Right kidney (tissue), 9 donors: ENCODE measurements at places on chromosomes 1 and 21.

DNA sequence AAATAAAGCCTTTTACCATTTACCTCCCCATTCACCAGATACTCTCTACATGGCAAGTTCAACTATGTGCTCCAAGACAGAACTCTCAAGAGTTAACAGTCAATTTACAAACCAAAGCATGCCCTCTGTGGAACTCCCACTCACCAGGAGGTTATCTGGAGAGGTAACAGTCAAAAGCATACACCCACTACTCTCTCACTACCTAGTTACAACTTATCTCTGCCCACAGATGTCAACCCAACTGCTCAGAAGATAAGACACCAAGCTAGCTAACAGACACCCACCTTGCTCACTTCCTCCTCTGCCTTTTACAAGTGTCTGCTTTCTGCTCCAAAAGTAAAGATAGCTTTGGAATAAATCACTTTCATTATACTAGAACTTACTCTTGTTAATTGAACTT is 131.0 kb downstream of the TRIM33 start:
- DNase-seq: no peak

DNA sequence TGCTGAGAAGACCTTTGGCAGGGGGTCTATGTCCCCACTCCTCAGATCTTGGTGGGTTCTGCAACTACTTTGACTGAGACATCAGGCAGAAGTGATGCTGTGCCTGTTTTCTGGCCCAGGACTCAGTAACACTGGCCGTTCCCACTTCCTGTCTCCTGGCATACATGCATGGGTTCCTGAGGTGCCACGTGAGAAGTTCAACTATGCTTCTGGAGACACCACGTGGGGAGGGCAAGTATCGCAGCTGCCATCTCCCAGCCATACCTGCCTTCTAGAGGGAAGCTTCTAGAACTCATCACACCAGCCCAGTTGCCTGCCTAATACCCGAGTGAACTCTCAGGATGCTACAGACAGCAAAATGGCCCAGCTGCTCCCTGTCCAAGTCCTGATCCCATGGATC is 65.8 kb downstream of the TRABD2B start:
- no peak for DNase-seq

DNA sequence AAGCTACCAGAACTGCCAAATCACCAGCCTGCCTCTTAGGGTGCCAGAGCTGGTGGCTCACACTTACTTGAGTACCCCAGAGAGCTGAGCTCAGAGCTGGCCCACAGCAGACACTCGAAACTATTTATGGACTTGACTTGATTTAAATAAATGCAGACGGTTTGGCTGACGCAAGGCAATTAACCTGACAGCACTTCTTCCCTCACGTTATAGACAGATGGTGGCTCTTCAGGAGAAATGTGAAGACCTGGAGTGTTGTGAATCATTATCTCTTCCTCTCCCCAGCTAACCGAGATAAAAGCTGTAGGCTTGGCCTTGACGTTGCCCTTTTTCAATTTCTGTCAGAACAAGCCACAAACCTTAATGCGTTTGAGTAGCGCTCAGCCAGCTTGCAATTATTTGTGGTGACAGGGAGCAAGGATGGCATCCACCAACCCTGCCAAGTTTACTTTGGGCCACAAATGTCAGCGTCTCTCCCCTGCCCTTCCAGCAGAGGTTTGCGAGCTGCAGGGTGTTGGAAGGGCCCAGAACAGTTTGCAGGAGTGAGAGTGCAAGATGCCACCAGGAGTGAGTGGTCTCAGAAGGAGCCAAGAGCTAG is 34.0 kb upstream of the BCAR3 start:
- DNase-seq: no peak

DNA sequence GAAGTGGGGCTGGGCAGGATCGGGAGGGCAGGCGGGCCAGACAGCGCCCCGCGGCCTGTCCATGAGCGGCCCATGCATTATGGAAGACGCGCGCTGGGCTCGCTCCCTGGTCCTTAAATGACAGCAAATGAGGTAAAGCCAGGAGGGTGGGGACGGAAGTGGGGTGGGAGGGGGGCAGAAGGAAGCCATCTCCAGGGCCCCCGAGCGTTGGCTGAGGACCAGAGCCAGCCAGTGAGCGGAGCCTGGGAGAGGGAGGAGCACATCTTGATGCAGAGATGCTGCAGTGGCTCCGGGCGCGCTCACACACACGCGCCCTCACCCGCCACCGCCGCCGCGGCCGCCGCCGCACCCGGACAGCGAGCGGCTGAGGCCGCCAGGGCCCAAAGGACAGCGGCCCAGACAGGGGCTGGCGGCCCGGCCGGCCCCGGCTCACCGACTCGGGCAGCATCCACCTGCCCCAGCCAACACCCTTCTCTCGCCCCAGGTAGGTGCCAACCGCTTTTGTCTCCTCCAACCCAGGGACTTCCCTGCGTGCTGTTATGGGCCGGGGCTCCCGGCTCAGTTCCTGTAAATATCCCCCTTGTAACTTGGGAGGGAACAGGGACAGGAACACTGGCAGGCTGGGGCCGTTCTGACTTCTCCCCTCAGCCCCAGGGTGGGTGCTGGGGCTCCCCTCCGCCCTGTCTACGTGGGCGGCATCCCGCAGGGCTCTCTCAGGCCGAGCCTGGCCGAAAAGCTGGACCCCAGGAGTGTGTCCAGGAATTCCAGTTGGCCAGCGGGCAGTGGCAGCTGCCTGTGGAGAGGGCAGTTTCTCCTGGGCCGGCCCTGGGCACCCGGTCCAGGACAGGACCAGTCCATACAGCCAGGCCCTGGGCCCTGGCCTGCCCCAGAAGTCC is at the start of gene CNTN2:
Gene CNTN2, plus strand, starts transcription at position 302 of the 896 bp plus-strand sequence. CDS start 9,974 bp downstream, outside the sequence.
- DNase-seq: no peak

DNA sequence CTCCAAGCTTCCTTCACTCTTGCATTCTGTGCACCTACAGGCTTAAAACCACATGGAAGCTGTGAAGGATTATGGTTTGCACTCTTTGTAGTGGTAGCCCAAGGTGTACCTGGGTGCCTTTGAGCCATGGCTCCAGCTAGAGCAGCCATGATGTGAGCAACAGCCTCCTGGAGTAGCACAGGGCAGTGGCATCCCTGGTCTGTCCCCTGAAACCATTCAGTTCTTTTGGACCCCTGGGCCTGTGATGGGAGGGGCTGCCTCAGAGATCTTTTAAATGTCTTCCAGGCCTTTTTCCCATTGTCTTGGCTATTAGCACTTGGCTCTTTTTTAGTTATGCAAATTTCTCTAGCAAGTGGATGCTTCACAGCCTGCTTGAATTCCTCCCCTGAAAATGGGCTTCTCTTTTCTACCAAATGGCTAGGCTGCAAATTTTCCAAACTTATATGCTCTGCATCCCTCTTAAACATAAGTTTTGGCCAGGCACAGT is 47.4 kb downstream of the CLCA4 start:
- DNase-seq: no peak

GRCh38 chr1:235549351-235550139 is 45.3 kb upstream of the B3GALNT2 start:
- no peak for DNase-seq

DNA sequence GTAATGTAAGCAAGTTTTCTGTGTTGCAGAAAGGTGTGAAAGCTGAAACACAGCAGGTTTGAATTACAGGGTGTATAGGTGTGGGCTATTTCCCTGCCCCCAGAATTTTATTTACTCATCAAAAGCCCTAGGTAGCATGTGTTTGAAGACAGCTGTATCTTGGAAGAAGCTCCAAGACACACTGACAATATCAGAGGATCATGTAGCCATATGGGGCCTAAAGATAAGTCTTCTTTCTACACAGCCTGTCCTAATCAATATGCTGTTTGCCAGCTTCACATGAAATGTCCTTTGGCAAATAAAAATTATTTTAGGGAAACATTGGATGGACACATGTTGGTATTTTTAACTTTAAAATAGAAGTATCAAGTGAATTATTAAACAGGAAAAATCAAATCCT is 17.5 kb upstream of the SUCO start:
- no peak for DNase-seq

- DNase-seq: no peak
Measured at GRCh38 chr21:32710069-32710784, 17.6 kb downstream of the SYNJ1 start.

- no peak for DNase-seq
Measured at GRCh38 chr1:27339213-27339612, 2.6 kb upstream of the SYTL1 start.

DNA sequence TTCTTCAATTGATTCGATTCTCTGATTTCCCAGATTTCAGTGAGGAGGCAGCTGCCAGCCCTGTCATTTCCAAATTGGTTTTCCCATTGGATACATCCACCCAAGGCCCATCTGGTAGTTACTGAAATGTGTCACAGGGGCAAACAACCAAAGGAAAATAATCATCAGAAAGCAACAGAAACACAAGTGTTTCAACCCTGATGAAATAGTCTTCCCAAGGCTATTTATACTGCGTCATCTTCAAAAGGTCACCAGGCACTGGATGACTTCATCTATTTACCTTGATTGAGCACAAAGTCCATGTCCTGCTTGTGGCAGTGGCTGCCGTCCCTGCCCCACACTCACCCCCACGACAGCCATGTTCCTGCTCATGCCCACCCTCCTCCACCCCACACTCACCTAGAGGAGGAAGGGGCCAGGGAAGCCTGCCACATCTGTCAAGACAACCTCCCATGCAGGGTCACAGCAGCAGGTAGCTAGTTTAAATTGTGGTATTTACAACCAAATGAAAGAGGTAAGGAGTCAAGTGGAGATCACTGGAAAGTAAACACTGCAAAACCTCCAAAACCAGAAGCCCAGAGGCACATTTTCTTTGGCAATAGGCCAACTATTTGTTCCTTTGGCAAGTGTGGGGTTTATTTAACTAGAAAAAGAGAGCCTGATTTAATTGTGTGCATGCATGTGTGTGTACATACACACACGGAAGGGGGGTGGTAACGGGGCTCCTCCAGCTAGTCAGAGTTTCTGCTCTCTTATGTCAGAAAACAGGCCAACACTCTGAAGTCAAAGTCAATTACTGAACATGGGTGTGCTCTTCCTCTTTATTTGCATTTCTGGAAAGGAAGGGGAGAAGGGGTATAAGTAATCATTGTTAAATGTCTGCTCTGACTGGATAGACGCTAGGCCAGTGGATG is 49.5 kb upstream of the RAB4A start:
- DNase-seq: no peak

DNA sequence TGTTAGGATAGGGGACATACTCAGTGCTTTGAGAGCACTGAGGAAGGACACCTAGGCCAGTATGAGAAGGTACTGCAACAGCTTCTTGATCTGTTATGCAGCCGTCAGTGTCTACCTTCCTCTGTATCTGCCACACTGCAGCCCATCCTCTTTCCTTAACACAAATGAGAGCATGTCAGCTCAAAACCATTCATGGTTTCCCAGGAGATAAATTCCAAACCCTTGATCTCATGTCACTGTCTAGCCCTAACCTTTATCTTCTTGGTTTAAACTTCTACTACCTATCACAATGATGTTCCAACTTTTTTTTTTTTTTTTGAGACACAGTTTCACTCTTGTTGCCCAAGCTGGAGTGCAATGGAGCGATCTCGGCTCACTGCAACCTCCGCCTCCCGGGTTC is 1.4 kb downstream of the ZMYND12 start:
- DNase-seq: no peak

DNA sequence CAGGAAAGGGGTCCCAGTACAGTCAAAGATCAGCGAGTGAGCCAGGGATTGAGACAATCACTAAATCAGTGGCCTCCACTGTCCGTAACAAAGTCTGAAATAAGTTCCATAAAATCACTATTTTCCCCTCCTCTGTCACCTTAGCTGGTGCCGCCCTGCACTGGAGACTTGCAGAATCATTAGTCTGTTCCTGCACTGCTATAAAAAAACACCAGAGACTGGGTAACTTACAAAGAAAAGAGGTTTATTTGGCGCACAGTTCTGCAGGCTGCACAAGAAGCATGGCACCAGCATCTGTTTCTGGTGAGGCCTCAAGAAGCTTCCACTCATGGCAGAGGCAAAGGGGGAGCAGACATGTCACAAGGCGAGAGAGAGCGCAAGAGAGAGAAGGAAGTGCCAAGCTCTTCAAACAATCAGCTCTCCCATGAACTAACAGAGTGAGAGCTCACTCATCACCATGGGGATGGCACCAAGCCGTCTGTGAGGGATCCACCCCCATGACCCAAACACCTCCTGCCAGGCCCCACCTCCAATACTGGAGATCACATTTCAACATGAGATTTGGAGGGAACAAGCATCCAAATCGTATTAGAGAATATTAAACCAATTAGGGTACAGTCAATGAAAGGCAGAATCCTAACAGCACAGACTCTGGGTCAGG is 129.8 kb upstream of the TIAM1 start:
- no peak for DNase-seq

DNA sequence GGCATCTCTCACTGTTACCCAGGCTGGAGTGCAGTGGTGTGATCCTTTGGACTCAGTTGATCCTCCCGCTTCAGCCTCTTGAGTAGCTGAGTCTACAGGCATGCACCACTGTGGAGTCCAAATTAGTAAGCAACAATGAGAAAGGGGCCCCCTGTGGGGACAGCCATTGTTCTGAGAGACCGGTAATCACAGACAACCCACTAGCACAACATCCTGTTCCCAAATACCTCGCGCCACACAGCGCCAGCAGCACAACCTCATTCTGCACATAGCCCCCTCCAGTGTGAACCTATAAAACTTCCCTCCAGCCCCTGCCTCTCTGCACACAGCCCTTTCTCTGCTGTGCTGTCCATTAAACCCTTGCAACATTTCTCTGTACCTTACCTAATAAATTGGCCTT is 226.4 kb downstream of the DYRK1A start:
- DNase-seq: no peak

DNA sequence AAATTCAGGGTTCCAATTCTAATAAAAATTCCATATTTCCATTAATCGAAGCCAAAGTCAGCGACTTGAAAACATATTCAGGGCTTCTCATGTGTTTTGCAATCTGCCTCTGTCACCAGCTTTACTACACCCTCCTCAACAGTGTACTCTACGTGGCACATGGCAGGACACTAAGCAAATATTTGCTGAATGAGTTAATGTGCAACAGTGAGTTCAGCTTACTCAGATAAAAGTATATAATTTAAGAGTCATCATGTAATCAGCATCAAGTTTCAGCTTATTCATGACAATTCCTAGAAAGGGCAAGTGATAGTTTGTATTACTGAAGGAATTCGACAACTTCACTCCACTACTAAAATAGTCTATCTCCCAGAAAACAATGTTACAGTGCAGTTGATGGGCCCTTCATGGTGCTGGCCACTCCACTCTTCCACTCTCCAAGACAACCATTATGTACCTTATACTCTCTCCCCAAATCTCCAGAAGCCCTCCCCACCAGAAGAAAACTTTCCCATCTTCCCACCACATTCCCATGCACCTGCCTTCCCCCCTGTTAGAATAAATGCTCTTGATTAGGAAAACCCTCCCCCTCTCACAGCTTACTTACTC is 97.3 kb downstream of the TTLL7 start:
- DNase-seq: no peak

GRCh38 chr1:40948741-40949443 is 30.6 kb upstream of the CTPS1 start:
- no peak for DNase-seq

GRCh38 chr1:56551691-56552090 is 27.7 kb downstream of the PLPP3 start:
- DNase-seq: no peak

DNA sequence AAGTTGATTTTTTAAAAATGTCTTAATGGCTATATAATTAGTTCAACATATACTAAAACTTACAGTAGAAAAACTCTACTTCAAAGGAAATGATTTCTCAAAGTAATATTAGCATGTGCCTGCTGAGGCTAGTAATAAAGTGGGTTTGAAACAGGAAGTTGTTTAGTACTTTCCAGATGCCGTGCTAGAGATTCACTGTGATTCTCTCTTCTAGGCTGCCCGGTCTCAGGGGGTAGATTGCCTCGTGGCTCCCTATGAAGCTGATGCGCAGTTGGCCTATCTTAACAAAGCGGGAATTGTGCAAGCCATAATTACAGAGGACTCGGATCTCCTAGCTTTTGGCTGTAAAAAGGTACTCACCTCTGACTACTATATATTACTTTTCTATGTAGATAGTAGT is 9.1 kb downstream of the EXO1 start:
- no peak for DNase-seq

GRCh38 chr1:32179193-32179442 is 357 bp upstream of the TXLNA start:
- DNase-seq: no peak
